Amniotic stem cell (primary cell): ENCODE measurements at places on chromosomes 16 and 17.

DNA sequence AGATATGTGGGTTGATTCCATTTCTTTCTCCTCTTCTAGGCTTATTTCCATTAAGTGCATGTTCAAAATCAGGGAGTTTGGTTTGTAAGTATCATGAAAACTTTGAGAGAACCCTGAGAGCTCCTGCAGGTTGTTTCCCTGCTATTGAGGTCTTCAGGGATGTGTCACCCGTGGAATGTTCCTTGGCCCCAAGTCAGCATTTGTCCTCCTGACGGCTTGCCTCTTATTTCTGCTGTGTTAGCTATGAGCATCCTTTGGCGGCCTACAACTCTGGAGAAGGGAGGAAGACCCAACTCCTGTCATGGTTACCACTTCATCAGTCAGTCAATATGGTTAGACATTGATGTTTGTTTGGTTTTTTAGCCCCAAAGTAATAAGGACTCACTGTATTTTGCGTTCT lies 180.8 kb downstream of the FTO start:
- no peak for DNase-seq

- DNase-seq = no peak
Measured at GRCh38 chr17:73400915-73401545, 89.2 kb upstream of the CDC42EP4 start.

DNA sequence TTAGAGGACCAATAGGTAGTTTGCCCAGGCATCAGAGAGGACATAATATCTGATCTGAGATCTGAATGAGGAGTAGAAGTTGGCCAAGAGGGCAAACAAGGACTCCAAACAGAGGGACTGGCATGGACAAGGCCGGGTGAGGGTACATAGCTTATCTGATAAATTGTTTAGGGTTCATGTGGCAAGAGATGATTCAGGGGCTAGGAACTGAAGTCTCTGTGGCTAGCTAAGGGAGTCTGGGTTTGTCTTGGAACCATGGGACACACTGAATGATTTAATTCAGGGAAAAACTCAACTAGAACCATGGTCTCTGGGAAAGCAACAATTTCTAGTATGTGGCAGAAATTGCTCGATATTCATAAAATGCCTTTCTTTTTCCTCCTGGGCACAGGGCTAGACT lies 4.1 kb upstream of the AQP8 start:
- no peak for DNase-seq

DNA sequence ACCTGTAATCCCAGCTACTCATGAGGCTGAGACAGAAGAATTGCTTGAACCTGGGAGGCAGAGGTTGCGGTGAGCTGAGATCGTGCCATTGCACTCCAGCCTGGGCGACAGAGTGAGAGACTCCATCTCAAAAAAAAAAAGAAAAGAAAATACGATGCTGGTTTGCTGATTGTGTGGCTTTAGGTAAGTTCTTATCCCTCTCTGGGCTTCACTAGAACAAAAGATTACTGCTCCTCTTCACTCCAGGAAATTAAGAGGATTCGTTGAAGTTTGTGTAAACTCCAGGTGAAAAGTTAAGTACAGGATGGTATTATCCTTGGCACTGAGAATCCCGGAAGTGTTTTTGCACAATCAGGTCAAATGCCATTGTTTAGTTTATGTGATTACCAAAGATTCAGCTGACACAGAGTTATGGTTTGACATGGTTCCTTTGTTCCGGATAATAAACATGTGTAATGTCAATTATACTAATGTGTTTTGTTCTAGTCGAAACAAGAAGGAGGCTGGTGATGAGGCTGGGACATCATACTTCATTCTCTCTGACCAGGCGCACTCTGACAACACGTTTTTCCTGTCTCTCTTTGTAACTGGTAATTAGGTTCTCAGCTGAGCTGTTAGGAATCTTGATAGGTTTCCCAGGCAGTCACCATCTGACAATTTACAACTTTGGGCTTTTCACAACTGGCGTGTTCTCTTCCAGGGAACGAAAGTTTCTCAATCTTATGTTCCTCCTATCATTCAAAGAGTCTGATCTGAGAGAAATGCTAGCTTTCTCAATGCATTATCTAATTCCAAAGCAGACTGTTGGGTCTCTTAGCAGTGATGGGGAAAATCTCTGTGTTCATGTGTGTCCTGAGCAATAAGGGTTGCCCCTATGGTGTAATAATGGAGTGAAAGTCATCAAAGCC lies 10.8 kb upstream of the TAOK1 start:
- no peak for DNase-seq

- DNase-seq = no peak
Measured at GRCh38 chr17:20133517-20133916, 124.4 kb downstream of the SPECC1 start.

- no peak for DNase-seq
Measured at GRCh38 chr17:19578545-19578944, 44.9 kb downstream of the SLC47A1 start.

- no peak for DNase-seq
Measured at GRCh38 chr17:384622-385177, 32.1 kb upstream of the RPH3AL start.

- DNase-seq = peak; percentile 4
Measured at GRCh38 chr16:3131755-3132377, 3.0 kb upstream of the ZNF213 start.

DNA sequence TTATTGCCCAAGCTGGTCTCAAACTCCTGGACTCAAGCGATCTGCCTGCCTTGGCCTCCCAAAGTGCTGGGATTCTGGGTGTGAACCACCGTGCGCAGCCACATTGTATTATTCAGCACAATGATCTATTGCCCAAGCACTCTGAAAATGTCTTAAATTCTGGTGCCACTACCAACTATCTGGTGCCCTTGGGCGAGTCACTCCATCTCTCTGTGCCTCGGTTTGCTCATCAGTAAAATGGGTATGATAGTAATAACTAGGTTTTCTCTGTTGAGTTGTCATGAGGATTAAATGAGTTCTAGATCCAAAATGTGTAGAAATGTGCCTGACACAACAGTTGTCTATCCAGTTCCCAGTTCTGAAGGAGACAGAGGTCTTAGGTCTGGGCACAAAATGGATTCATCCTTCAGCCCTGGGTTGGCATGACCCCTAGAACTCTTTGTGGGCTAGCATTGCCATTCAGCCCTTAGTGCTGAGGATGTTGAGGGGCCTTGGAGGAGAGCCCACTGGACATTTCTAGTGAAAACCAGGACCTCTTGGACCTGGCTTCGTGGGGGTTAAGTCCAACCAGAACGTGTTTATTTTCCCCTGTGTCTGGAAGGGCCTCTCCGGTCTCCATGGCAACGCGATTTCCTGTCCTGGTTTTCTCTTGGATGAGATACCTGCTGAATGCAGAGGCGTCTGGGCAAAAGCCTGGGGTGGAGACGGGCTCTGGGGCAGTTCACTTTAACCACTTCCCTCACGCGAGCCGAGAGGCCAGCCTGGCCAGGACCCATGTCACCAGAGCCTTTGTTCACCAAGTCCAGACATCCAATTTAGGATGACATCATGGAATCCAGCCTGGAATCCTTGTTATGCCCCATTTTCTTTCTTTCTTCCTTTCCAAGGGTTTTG lies 43.7 kb upstream of the TNRC6A start:
- no peak for DNase-seq

DNA sequence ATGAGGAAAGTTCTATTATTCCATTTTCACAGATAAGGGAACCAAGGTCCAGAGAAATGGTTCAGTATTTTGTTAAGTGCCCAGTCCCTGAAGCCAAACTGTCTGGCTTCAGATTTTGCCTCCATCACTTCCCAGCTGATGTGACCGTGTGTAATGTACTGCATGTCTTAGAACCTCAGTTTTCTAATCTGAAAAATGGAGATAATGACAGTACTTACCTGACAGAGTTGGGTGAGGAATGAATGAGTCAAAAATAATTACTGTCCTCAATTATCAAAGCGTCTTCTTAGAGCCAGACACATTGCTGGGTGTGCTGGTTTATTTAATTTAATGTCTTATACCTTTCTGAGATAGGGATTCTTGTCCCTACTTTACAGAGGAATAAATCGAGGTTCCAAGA lies 6.7 kb downstream of the ZNF668 start:
- no peak for DNase-seq

- DNase-seq = no peak
Measured at GRCh38 chr16:24839347-24839972, 6.3 kb upstream of the SLC5A11 start.

DNA sequence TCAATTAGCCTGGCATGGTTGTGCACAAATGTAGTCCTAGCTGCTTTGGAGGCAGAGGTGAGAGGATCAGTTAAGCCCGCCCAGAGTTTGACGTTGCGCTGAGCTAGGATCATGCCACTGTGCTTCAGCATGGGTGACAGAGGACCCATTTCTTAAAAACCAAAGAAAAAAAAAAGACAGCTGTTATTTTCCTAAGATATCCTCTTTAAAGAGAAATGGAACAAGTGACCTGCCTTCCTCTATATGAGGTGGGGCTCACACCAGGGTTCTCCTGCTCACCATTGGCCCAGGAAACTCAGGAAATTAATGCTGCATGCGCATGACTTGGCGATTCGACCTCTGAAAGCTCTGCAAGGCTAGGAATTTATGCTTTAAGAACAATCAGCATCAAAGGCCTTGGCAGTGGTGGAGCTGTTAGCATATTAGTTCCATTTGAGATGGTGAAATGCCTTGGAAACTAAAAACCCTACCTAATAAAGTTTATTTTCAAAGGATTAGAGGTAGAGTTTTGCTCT lies 108.3 kb downstream of the RBFOX1 start:
- DNase-seq = no peak

GRCh38 chr16:85480727-85481101 lies 132.4 kb upstream of the GSE1 start:
- no peak for DNase-seq

GRCh38 chr17:5011928-5012327 lies 14.2 kb downstream of the KIF1C start:
- no peak for DNase-seq

GRCh38 chr17:43019418-43019817 lies 2.8 kb downstream of the VAT1 start:
- DNase-seq = no peak

DNA sequence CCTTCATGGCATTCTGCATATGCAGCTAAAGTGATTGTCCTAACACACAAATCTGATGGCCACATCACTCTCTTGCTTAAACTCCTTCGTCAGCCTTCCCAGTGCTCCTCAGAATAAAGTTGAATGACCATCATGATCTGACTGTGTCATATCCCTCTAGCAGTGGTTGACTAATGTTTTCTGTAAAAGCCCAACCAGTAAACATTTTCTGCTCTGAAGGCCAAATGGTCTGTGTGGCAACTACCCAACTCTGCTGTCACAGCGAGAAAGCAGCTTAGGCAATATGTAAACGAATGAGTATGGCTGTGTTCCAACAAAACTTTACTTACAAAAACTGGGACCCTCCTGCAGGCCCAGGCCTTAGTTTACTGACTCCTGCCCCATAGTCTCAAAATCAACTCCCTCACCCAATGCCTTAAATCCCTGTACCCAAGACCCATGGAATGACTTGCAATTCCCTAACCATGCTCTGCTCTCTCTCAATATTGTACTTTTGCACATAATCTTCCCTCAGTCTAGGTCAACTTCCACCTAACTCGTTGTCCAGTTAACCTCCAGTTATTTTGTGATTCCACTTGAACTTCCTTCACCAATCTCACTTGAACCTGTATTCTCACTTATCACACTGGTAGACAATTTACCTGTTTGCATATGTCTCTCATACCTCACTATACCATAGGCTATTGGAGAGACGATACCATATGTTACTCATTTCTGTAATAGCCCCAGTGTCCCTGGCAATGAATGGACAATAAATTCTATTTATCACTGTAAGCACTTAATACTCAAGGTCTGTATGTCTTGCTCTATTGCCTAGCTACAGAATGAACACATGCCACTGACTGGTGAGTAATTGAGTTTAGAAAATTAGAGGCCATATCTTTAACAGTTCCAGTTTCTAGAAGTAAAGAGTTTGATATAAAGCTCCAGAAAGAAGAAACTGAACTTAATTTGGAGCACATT lies 29.1 kb downstream of the TMEM100 start:
- DNase-seq = no peak

GRCh38 chr16:68452176-68452575 lies 3.9 kb upstream of the SMPD3 start:
- no peak for DNase-seq

DNA sequence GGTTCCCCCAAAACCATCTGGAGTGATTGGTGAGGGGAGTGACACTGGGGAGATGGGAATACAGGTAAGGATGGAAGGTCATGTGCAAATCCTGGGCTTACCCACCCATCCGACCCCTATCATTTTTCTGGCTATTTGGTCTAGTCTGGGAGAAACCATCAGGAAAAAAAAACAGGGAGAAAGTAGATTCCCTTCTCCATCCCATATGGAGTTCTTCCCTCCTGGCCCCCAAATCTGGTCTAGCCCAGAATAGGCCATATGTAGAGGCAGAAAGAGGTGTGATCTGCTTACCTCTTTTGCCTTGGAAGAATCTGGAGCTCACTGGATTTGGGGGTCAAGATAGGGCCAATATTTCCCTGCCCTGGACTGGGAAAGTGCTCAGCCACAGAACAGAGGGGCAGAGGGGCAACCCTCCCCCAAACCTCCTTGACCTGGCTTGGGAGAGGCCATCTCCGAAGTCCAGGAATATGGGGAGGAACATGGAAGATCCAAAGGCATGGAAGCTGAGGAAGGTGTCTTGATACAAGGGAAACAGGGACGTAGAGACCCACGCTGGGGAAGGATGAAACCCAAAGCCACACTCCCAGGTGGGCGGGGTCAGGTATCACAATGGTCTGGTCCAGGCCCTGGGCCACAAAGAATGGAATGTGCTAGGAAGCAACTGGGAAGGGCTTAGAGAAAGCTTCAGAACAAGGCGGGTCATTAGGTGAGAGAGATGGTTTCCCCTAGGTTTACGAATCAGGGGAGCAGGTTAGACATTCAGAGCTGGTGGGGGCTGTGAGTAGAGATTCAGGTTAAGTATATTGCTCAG lies 16.2 kb downstream of the CHRNB1 start:
- DNase-seq = no peak

- no peak for DNase-seq
Measured at GRCh38 chr17:77142689-77143088, 1.9 kb downstream of the SEC14L1 start.

DNA sequence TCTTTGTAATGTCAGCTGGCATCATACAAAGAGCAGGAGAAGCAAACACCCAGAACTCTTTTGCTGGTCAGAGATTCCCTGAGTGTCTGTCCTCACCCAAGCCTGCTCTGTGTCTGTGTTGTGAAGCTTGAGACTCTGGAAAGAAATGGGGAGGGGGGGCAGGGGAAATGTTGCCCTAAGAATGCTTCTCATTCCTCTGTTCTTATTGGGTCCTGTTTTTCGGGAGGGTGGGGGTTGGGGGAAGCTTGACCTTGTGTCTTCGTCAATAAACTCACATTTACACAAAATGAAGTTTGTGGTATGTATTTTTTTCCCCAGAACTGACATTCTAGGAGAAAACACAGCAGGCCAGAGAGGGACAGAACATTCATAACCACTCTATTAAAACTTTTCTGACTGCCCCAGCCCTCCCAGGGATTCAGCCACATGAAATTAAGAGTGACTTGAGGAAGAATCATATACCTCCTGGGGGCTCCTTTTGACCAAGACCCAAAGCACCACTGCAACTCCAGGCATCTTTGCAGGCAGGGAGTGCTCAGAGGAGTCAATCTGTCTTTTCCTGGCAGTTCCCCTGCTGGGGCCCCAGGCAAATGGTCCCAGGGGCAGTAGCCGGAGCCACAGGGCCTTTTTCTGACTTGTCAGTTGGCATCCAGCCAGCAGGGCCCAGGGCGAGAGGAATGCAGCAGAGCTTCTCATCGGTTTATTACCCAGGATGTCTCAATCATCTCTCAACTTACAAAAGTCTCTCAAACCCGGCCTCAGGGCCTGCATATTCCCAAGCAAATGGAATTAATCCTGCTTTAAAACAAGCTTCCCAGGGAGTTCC lies 5.1 kb upstream of the RASL10B start:
- DNase-seq = peak; percentile 58

- peak; percentile 9 for DNase-seq
Measured at GRCh38 chr16:57091200-57091974, 996 bp upstream of the CPNE2 start.
